ENCODE measurements at places on chromosomes 1 and 21.

DNA sequence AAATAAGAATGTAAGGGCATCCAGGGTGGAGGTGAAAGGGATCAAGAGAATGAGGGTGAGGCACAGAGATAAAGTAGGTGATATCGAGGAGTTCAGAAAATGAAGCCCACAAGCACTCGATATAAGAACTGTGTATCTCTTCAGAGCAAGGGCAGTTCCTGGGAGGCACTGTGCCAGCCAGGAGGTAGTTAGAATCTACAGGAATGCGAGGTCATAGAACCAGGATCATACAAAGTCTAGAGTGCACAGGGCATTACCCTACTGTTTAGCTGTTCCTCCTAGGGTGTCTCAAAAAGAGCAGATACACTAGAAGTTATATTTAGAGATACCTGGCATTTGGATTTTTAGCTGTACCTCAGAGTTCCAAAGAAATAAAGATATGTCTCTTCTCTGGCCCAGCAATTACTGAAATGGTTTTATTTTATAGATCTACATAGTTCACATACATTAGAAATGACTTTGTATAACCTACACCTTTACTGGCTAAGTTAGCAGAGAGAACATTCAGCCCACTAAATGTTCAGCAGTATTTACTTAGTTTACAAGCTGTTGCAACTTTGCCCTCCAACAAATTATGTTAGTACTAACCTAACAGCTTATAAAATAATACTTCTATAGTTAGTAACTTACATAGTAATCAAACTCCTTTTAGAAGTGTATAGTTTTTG, 1.6 kb downstream of the OVAAL start:
- peak; percentile 24 for DNase-seq

GRCh38 chr1:97277891-97278654, 556.5 kb downstream of the PTBP2 start:
- DNase-seq: peak; percentile 65

GRCh38 chr1:243939167-243939848, 89.3 kb upstream of the AKT3 start:
- DNase-seq: peak; percentile 48

DNA sequence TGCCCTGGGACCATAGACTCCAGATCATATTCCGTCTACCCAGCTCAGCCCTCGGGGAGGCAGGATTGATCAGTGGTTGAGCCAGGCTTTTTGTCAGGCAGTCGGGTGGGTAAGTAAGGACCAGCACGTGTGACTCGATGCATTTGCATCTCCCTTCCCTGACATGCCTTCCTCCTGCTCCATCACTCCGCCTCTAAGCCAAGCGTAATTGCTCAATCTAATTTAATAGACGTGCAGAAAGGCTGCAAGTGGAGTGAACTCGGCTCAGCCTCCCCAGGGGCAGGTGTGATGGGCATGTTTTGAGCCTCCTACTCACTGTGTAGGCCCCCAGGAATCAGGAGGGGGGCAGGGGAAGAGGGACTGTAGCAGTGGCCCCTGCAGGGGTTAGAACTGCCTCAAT, 34.6 kb upstream of the GRIK3 start:
- no peak for DNase-seq

DNA sequence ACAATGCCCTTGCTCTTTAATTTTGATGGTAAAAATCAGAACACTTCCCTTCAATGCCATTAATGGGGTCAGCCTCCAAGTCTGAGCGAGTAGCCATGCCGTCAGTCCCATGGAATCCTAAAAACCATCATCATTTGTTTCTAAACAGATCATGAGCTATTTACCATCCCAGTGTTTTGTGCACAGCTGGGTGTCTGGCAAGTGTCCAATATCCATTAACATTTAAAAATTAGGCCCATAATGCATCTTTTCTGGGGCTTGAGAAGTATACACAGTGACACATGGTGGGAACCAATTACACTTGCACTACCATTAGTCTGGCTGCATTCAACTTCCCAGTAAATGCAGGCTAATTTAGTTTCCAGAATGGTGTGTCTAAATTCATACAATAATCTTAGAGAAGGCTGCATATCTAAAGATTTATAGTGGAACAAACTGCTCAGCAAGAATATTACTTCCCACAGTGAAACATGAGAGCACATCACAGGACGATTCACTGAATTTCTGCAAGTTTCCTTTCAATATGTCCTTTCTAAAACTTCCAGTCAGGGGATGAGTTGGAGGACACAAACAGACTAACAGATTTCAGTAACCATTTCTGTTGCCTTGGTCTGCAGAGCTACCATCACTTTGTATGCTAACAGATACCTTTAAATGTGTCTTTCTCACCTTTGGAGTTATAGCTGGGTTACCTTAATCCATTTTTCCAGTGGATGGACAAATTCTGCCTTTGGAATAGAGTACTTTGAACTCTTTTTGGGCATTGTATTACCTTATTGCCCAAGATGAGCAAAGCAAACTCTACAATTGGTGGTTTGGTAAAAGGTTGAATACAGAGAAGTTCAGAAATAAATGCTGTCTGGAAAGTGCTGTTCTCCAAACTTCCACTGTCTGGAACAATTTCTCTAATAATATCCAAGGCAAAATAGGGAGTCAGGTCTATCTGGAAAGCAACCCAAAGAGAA, 258.0 kb downstream of the PTBP2 start:
- no peak for DNase-seq

- DNase-seq: no peak
Observed at GRCh38 chr21:30936207-30936606, 54.8 kb upstream of the KRTAP11-1 start.

DNA sequence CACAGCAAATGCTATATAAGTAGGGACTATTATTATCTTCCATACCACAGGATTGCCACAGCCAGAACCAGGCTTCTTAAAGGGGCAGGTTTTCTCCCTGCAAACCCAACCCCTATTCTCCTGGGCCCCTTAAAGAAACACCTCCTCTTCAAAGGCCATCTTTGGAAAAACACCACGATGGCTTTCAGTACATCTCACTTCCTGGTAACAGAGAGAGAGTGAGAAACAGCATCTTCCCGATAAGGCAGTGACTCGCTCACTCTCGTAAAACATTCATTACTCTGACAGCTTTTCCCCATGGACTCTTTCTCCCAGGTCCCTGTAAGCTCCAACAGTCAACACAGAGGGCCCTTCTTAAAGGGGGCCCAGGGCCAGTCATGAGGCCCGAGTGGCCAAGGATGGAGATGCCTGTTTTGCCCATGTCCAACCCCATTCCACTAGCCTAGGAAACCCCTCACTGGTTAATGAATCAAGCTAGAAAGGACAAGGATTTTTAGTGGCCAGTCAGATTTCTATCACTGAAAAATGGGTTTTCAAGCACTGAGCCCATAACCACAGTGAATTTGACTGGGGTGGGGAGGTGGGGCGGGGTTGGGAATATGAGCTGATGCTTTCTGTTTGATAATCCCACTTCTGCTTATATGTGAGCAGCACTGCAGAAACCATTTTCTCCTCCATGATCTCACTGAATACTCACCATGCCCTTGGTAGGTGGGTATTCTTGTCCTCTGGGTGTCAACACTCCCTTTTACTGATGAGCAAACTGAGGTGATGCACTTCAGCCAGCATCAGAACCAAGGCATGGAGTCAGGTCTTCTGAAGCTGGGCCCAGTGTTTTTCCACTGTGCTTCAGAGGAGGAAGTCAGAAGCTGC, 3.6 kb upstream of the NAV1 start:
- peak; percentile 55 for DNase-seq

DNA sequence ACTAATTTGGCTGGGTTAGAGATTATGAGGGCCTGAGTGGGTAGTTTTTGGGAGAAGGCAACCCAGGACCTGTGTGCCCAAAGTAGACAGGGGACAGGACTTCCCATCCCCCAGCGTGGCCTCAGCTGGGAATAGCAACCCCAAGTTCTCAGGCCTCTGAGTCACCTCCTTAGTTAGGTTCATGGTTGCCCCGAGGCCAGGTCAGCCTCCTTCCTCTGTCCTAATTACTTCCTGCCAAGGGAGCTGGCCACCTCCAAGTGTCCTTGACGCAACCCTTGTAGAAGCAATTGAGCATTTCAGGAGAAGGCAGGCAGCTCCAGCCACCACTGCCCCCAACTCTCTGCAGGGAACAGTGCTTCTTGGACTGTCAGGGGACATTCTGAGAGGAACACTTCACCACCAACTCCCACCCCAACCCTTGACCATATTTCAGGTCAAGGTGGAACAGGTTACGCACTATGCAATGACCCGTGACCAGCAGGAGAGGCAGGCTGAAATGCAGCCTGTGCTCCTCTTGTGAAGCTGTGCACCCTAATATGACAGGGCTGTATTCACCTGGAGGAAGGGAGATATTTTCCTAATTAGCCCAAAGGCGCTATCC, 5.1 kb upstream of the NT5C1A start:
- no peak for DNase-seq

All from RCC 7860 (cell line).